ENCODE measurements at places on chromosomes 5 and 9.

DNA sequence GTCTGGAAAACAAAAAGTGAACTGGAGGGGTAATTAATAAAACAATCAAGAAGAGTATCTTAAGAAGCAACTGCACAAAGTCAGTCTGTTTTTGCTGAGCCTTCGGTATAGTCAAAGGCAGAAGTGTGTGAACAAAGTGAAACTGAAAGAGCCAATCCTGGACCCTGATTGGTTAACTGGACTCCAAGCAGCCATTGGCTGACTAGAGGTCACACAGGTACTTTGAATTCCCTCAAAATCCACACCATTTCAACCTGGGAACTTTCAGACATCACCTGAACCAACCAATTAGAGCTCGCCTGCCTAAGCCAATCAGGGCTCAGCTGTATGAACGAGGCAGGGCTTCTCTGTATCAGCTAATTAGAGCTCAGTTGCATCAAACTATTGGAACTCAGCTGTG, 286.7 kb downstream of the TLE4 start:
- DNase-seq, result no peak

GRCh38 chr5:33369485-33370465, 71.0 kb upstream of the TARS1 start:
- DNase-seq, result no peak

GRCh38 chr9:14212077-14212476, 101.9 kb downstream of the NFIB start:
- no peak for DNase-seq

DNA sequence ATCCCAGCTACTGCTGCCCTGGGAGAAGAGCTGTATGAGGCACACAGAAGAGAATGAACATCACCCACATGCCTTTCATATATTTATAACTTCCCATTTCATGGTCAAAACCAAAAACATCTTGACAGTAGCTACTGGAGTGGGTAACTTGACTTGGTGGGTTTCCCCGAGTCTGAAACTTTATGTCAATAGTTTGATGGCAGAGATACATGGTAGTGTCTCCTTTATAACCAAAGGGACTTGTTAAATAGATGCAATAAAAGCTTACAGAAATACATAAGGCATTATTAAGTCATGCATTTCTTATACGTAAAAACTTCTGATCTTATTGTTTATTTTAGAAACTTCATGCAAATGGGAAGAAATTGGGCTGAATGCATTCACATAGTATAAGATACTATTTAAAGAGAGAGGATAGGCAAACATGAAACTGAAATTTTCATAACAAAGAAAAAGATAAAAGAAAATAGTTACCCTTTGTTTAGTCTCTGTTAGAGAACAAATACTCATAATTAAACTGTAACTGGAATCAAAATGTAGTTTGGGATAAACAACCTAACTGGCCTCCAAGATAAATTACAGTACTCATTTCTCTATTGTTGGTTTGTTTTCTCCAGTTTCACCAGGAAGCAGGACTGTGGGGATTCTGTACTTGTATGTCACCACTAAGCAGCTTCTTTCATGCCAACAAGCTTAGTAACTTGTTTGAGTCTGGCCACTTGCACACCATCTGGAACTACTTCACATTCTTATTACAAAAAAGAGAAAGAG, 459.3 kb upstream of the MEF2C start:
- no peak for DNase-seq

GRCh38 chr5:135864503-135865435, 30.3 kb downstream of the SLC25A48 start:
- no peak for DNase-seq

- no peak for DNase-seq
Measured at GRCh38 chr9:111872886-111873285, 23.7 kb upstream of the UGCG start.

- no peak for DNase-seq
Measured at GRCh38 chr9:113999256-114000062, 78.6 kb downstream of the AMBP start.

- DNase-seq, result no peak
Measured at GRCh38 chr5:76548525-76549229, 74.5 kb downstream of the F2RL2 start.

- no peak for DNase-seq
Measured at GRCh38 chr5:25995209-25995608, 1043.2 kb downstream of the CDH9 start.

- no peak for DNase-seq
Measured at GRCh38 chr5:66538126-66538525, 58.1 kb upstream of the MAST4 start.

DNA sequence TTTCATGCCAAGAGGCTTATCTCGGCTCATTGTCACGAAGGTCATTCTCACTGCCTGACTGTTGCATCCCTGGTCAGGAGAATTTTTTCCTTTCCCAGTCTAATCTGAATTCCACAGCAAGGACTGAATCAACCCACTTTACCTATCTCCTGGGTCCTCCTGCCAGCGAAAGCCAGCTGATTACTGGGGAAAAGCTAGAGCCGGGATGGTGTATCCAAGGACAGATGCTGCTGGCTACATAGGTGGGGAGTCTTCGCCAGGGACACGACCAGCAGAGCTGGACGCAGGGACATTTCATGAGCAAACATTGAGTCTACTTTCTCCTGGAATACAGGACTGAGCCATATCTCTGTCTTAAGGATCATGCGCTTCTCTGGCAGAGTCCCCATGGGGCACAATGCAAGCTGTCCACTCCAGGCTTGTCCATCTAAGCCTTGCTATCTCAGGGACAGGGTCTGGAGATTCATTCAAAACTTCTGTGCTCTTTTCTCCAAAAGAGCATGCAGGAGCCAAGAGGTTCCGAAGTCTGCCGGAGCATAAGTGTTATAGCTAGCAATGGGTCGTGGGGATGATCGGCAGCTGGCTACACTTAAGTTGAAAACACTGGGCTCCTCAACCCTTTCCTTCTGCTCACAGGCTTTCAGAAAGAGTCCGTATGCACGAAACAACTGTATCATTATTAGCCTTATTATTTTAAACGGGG, 6.5 kb upstream of the HAND1 start:
- DNase-seq, result no peak

DNA sequence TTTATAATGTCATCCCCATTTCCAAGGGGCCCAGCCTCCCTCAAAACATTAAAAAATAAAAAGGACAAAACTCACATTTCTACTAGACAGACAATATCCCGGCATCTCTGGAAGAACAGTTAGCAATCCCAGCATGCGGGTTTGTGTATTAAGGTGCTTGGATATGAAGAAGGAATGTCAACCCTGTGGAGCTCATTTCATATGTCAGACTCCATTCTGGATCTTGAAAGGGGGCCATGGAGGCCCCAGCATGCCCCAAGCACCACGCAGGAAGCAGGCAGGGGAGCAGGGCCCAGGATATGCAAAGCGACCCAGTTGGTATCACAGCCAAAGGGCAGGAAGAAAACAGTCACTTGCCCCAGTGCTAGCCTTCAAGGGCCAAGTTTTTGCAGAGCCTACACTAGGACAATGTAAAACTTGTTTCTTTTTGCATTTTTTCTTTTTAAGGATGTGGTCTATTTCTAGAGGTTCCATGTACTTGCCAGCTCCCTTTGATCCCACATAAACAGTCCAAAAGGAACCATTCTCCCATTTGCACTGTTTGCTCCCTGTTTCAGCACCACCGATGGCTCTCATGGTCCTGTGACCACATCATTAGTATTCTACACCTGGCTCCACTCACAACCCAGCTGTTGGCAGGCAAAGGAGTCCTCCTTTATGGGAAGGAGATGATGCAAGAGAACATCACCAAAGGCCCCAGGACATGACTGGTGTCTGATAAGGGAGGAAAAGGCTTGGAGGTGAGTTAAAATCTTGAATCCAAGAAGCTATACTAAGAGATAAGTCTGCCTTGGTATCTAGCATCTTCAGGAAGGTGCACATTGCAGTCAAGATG, 58.3 kb downstream of the FGF1 start:
- no peak for DNase-seq

- DNase-seq, result peak; percentile 23
Measured at GRCh38 chr5:172833686-172834414, at the start of gene ERGIC1. ERGIC1 (plus strand) TSS chr5:172834251; CDS start chr5:172834414, 163 bp downstream.

- DNase-seq, result peak; percentile 10
Measured at GRCh38 chr5:146291421-146292074, 47.1 kb upstream of the POU4F3 start.

- DNase-seq, result no peak
Measured at GRCh38 chr5:115494570-115495289, 49.8 kb downstream of the FEM1C start.

GRCh38 chr9:89380437-89381307, 62.4 kb downstream of the SECISBP2 start:
- no peak for DNase-seq

DNA sequence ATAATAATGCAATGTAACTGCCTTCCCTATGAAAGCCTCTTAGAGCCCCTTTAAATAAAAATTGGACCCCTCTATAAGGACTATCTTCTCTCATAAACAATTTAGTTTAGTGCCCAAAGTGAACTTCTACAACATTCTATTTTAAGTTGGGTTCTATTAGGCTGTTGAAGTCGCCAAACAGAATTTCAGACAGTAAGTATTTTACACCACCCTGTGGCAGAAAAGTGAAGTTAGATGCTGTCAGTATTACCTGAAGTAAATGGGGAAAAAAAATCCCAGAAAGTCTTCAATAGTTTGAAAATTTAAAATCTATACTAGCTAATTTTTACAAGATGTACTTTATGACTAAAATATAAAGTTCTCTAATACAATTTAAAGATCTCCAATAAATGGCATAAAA, 29.5 kb downstream of the CAAP1 start:
- peak; percentile 20 for DNase-seq

DNA sequence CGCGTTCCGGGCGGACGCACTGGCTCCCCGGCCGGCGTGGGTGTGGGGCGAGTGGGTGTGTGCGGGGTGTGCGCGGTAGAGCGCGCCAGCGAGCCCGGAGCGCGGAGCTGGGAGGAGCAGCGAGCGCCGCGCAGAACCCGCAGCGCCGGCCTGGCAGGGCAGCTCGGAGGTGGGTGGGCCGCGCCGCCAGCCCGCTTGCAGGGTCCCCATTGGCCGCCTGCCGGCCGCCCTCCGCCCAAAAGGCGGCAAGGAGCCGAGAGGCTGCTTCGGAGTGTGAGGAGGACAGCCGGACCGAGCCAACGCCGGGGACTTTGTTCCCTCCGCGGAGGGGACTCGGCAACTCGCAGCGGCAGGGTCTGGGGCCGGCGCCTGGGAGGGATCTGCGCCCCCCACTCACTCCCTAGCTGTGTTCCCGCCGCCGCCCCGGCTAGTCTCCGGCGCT, at the start of gene DAPK1:
Gene DAPK1 (plus strand): TSS at position 264 of the 442 bp plus-strand sequence. CDS start 1,211 bp downstream, outside the sequence.
- peak; percentile 55 for DNase-seq

- DNase-seq, result no peak
Measured at GRCh38 chr9:3239240-3239639, 286.6 kb downstream of the RFX3 start.

- DNase-seq, result no peak
Measured at GRCh38 chr5:12902611-12903010, 998.4 kb upstream of the CTNND2 start.

GRCh38 chr5:111755345-111755941, 1.6 kb downstream of the NREP start:
- DNase-seq, result no peak

DNA sequence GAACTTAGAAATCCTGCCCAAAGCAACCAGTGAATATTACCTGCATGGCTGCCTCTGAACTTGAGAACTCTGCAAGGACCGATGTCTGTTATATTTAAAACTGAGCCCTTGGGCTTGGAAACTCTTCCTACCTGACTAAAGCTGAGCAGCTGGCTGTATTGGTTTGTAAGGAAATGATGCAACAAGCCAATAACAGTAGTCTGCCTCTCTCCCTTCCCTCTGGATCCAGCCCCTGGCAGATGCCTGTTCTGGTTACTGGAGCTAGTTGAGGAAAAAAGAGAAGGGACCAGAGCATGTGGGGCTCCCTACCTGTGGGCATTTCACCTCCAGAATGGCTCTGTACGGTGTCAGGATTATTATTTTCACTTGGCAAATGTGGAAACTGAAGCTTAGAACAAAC, 34.7 kb downstream of the SH3RF2 start:
- no peak for DNase-seq

DNA sequence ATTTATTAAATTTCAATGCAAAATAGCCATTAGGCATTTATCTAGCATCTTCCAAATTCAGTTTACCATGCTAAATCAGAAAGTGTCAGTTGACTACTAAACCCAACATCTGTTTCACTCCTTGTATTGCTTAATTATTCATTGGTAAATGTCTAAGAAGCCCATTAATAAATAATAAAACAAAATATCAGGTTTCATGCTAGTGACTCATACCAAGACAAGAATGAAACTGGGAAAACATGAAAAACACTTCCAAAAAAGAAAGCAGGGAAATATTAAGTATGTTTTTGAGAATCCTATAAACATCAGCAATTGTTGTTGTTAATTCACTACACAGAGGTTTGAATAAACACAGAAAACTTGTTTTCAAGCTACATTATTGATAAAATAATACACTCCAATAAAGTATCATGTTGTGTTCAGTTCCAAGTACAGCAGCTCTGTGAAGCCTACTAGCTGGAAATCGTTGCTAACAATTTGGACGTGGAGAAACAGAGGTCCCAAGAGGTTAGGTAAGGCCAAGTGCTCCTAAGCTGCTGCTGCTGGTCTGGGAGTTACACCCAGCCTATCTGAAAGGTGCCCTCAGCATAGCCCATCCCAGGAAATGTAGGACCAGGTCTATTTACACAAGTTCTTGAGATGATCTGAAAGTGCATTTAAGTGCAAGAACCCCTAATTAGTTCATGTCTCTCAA, 78.8 kb downstream of the GNAQ start:
- DNase-seq, result no peak

GRCh38 chr9:137953683-137954438, 76.3 kb downstream of the CACNA1B start:
- no peak for DNase-seq

GRCh38 chr5:116137544-116138378, 52.9 kb downstream of the COMMD10 start:
- peak; percentile 10 for DNase-seq

- no peak for DNase-seq
Measured at GRCh38 chr5:105639068-105639467, 2031.7 kb downstream of the EFNA5 start.

- no peak for DNase-seq
Measured at GRCh38 chr5:135978993-135979392, 24.2 kb upstream of the LECT2 start.

DNA sequence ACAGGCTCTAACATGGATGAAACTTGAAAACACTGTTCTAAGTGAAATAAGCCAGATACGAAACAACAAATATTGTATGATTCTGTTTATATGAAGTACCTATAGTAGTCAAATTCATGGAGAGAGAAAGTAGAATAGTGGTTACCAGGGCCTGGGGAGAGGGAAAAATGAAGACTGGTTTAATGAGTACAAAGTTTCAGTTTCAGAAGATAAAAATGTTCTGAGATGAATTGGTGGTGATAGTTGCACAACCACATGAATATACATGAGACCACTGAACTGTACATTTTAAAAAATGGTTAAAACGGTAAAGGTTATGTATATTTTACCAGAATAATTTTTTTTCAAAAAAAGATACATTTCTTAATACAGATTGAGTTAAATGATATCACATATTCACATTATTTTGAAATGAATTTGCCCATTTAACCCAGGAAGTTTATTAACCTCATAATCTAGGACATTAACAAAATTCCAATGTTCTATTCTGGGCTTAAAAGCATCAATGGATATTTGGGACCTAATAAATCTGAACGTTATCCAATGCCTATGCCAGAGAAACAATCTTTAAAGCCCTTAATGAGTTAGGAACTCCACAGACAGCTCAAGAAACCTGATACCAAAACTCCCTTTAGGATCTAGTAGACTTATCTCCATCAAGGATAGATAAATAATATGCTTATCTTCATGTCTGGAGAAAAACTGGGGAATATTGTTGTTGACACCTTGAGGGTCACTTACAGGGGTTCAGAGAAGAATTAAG, 521.3 kb downstream of the EFNA5 start:
- no peak for DNase-seq

GRCh38 chr5:50576265-50576664, 90.2 kb upstream of the PARP8 start:
- no peak for DNase-seq
